Activated CD8-positive, alpha-beta memory T cell treated with anti-CD3 and anti-CD28 coated beads for 1 hour (primary cell): ENCODE measurements at places on chromosomes 13 and 19.

- no peak for DNase-seq
These were observed 640 bp upstream of the ZNF544 start for GRCh38 chr19:58227964-58228584.

GRCh38 chr13:104920091-104920490, 1615.4 kb downstream of the EFNB2 start:
- no peak for DNase-seq

DNA sequence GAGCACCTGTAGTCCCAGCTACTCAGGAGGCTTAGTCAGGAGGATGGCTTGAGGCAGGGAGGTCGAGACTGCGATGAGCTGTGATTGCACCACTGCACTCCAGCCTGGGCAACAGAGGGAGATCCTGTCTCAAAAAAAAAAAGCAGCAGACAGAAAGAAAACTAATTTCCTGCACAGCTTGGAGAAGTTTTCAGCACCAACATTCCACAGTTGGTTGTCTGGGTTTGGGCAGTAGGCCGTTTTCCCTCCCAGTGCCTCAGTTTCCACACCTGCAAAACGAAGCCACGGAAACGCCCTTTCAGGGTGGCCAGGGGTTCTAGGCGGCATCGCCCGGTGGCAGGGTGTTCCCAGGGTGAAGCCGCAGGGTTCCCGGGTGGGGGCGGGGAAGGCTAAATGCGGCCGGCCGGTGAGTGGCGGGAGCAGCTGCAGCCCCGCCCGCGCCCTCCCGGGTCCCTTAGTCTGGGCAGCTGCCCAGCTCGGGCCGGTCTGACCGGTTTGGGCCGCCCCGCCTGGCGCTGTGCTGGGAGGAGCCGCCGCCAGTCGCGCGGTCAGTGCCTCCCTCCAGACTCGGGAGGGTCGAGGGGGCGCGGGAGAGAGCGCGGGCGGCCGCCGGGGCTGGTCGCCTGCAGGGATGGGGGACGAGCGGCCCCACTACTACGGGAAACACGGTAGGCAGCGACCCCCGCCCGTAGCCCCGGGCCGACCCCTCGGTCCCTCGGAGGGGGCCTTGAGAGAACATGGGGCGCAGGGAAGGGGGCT, at the start of gene SLC44A2:
Gene SLC44A2 (plus strand): TSS at position 551 of the 759 bp plus-strand sequence. CDS start 81 bp downstream, at position 632.
- no peak for DNase-seq

DNA sequence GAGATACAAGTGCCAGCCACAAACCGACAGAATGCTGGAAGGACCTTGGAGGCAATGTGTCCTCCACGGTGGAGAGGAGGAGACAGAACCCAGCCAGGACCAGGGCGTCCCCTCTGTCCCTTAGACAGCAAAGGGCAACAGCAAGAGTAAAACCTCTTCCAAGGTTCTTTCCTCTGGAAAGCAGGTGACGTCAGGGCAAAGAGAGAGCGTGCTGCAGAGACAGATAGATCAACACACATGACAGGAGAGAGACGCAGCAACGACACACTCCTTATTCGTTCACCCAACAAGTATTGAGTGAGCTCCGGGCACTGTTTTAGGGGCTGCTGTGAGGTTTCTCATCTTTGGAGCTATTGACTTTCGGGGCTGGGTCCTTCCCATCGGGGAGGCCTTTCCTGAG, 1.3 kb upstream of the GALP start:
- no peak for DNase-seq

GRCh38 chr19:16714702-16715287, 4.9 kb upstream of the NWD1 start:
- no peak for DNase-seq

- no peak for DNase-seq
These were observed 32.8 kb downstream of the COG6 start for GRCh38 chr13:39688278-39688677.

DNA sequence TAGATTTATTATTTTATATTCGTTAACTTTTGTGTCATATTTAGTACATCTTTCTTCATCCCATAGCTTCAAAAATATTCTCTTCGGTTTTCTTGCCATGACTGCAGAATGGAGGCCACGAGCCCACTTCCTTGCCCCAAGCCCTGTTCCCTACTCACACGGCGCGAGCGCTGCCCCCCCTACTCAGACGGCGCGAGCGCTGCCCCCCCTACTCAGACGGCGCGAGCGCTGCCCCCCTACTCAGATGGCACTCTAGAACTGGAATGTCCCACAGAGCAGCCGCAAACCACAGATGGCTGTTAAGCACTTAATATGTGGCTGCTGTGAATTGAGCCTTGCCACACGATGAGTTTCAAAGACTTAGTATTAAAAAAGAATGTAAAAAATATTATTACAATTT, 102.2 kb upstream of the PEG3 start:
- DNase-seq = no peak

DNA sequence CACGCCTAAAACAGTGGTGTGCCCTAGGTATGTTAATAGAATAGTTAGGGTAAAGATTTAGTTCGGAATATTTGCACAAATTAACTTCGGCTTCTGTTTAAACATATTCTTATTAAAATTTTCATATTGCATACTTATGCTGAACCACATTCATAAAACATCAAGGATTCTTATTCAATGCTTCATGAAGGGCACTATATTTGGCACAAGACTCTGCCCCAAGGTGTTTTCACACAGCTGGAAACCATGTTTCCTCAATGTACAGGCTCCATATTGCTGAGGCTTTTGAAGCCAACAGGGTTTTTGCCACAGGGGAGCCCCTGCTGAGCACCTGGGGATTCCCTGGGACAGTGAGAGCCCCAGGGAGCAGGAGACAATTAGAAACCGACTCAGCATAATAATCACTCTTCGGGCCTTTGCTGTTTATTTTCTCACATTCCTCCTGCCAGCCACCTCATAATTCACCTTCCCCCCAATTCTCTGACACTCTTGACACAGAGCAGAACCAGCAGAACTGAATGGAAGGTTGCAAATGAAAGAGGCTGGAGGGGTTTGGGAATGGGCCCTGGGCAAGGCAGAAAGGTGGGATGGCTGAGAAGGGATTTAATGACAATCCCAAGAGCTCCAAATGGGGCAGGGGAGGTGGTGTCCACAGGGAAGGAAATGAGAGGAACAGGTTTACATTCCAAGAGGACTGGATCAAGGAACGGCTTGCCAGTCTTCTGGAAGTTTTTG, 72.3 kb upstream of the POMP start:
- no peak for DNase-seq

GRCh38 chr13:97425590-97425989, 8.4 kb upstream of the RAP2A start:
- DNase-seq = no peak

- no peak for DNase-seq
These were observed 600 bp downstream of the AP1M1 start for GRCh38 chr19:16198370-16198651.

- no peak for DNase-seq
These were observed 32.3 kb downstream of the WASF3 start for GRCh38 chr13:26589754-26590153.

GRCh38 chr19:44607049-44607448, 6.3 kb upstream of the IGSF23 start:
- no peak for DNase-seq

DNA sequence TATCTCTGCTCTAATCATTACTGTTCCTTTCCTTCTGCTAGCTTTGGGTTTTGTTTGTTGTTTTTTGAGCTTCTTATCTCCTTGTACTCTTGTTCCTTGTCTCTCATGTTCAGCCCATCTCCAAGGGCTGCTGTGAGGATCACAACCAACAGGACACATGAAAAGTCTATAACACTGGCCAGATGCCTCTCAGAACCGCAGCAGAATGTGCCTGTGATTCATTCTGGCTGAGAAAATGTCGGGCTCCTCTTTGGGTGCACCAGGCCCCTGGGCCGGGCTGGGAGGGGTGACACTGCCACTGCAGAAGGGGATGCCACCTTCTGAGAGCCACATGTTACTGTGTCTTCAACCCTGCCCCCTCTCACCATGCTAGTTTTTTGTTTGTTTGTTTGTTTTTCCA, 48.0 kb downstream of the GGACT start:
- DNase-seq = no peak

DNA sequence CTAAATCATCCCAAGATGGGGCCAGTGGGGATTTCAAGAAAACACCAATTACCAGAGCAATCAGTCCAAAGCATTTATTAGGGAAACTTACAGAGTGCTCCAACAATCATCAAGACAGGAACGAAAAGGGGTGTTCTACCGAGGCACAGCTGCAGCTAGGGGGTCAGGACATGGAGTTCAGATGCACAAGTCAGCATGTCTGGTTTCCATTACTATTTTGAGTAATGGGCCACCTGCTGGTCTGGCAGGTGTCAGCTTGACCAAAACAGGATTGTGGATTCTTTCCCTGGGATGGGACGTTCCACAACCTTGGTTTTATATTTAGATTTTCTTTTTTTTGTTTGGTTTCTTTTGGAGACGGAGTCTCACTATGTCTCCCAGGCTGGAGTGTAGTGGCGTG, 3.9 kb upstream of the UBL5 start:
- no peak for DNase-seq

DNA sequence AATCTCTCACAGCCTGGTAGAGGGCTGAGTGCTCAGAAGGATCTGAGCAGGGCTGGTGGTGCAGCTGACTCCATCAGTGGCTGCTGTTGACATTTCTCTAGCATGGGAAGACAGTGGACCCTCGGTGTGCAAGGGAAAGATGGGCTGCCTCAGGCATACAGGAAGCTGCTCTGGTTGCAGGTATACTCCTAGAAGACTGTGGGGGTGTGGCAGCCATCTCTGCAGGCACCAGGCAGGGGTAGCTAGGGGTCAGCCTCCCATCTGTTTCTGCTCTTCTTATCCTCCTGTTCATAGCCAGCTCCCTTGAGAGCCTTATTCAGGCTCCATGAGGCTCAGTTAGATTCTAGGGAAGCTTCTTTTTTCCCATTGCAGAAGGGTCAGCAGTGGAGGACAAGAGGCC, 475.5 kb downstream of the TSHZ3 start:
- no peak for DNase-seq

DNA sequence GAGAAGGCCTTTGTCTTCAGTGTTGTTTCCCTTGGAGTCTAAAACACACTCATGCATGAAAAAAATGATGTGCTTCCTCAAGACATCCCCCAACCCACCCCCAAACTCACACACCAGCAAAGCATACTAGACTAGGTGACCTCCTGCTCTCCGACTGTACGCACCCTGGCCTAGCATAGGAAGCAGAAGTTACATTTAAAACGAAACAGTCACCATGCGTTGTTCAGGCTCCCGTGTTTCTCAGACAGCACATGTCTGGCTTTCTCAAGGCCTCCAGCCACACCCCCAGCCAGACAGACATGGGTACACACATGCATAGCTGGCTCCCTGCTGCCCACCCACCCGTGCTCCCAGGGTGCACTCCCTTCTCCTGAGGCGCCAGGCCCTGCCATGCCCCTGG, 28.7 kb upstream of the C1QTNF9 start:
- no peak for DNase-seq

DNA sequence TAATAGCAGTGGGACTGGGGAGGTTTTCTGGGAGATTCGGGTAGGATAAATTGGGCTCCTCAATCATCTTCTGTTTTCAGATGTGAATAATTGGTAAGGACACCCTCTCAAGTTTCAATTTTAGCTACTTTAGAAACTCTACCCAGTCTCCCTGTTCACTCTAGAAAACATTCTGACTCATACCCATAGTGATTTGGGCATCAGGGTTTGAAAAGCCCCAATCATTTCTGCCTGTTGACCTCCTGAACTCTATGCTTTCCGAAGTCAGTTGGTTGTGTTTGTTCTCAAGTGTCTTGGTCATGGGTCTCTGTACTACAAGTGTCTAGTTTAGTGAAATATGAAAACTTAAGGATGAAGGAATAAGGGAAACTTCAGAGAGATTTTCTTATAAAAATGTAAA, 911.3 kb upstream of the GPC6 start:
- DNase-seq = no peak

DNA sequence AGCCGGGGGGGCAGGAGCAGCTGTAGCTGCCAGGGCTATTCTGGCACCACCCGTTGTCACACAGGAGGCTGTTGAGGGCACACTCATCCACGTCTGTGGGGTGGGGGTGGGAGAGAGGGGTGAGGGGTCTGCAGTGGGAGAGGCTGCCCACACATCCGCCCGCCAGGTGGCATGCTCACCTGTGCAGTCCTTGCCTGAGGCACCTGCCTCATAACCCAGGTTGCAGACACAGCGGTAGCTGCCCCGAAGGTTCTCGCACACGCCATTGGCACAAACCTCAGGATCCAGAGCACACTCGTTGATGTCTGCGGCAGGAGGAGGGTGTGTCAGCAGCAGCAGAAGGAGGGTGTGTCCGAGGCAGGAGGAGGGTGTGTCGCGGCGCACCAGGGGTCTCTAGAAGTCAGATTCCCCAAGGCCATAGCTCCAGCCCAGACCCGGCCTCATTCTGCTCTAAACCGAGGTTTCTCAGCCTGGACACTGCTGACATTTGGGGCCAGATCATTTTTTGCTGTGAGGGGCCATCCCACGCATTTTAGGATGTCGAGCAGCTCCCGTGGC, 20.3 kb downstream of the FBN3 start:
- DNase-seq = no peak

GRCh38 chr19:43782311-43782660, 1.5 kb upstream of the KCNN4 start:
- DNase-seq = no peak

DNA sequence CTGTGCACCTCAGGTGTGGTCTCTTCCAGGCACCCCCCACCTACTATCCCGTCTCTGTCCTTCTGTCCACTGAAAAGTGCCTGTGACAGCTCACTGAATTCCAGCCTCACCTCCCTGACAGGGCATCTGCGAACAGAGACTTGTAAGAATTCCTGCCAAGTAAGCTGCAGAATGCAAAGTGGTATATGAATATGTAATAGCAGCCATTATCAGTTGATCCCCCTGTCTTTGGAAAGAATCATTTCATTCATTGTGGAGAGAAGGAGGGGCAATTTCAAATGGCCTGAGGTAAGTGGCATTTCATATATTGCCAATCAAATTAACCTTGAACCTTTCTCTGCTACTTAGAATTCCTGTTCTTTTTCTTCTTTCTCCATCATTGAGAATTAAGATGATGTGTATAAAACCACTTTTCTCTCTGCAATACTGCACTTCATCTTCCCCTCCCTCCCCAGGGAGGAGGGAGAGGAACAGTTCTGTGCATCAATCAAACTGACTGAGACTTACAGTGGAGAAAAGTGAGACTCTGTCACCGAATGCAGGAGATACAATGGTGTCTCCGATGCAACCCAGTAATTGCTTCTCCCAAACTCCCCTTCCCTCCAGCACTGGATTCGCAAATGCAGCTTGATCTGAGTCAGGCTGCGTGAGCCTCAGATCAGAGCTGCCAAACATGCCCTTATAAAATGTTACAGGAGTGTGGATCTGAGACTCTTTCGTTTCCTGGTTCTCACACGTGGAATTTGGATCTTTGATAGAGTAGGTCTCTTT, 91.7 kb downstream of the SLC10A2 start:
- no peak for DNase-seq

- no peak for DNase-seq
These were observed 3.2 kb downstream of the SHC2 start for GRCh38 chr19:457636-458035.

GRCh38 chr19:43101950-43102349, 19.4 kb upstream of the PSG2 start:
- DNase-seq = no peak
